ENCODE measurements at places on chromosomes 12 and 14. TPM values are rescaled to one million over a fixed set of nuclear protein-coding genes. Genes with fewer than 3 reads are reported as not detected.
A peak's percentile ranks its signal among the peaks of the same experiment; 100 is the strongest.

Gene C3AR1
- 1.6 TPM for total RNA-seq

Gene ACOT6
- not detected for total RNA-seq

Gene HOXC13
- not detected for total RNA-seq

Gene TAS2R42
- total RNA-seq: not detected

Gene CARMIL3
- 18.8 TPM for total RNA-seq

Gene KRT6C
- not detected for total RNA-seq

Gene KRT6A
- not detected for total RNA-seq

Gene VPS37B
- total RNA-seq: 13.0 TPM

DNA sequence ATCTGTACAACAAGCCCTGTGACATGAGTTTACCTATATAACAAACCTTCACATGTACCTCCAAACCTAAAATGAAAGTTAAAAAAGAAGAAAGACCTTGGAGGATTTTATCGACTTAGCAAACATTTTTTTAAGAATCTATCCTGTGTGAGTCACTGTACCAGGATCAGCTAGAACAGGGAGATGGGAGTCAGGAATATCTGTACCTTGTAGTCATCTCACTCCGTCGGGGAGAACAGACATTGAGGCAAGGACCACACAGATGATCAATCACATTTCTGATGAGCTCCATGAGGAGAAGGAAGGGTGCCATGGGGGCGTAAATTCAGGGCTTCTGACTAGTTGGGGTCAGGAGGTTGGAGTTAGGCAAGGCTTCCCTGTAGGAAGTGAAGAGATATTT, 310.6 kb downstream of the VRK1 start:
- DNase-seq: no peak

GRCh38 chr12:57238854-57239554, 9.5 kb downstream of the SHMT2 start:
- peak; percentile 98 for DNase-seq

DNA sequence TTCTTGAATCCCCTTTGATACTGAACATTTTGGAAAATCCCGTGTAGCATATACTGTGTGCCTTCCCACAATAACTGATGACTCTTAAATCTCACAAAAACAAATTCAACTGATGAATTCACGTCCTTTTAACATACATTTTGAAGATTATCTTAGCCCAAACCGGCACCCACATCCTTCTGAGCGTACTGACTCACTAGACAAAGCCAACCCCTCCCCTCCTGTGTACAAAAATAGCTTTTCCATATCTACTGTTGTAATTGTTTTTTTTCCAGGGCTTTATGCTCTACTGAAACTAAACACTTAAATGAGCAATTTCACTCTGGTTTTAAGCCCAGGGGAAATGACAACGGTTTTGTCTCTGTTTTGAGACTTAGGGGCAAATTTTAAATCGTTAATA, 109.4 kb upstream of the ATF7IP start:
- no peak for DNase-seq

- no peak for DNase-seq
Observed at GRCh38 chr14:102020058-102020971, 55.9 kb downstream of the DYNC1H1 start.

- DNase-seq: no peak
Observed at GRCh38 chr12:2057041-2057794, 4.4 kb downstream of the CACNA1C start.

GRCh38 chr14:69763761-69764510, 3.0 kb upstream of the SRSF5 start:
- DNase-seq: no peak

GRCh38 chr14:32230181-32230580, 27.1 kb upstream of the RNU6-8 start:
- no peak for DNase-seq

DNA sequence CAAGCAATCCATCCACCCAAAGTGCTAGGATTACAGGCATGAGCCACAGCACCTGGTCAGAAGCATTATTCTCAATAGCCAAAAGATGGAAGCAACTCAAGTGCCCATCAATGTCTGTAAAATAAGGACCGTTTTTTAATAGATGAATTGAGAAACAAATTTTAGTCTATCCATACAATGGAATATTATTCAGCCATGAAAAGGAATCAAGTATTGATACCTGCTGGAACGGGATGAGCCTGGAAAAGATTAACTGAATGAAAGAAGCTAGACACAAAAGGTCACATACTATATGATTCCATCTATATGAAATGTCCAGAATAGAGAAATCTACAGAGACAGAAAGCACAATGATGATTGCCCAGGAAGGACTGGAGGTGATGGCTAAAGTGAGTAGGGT, 9.1 kb upstream of the FBXW8 start:
- no peak for DNase-seq

DNA sequence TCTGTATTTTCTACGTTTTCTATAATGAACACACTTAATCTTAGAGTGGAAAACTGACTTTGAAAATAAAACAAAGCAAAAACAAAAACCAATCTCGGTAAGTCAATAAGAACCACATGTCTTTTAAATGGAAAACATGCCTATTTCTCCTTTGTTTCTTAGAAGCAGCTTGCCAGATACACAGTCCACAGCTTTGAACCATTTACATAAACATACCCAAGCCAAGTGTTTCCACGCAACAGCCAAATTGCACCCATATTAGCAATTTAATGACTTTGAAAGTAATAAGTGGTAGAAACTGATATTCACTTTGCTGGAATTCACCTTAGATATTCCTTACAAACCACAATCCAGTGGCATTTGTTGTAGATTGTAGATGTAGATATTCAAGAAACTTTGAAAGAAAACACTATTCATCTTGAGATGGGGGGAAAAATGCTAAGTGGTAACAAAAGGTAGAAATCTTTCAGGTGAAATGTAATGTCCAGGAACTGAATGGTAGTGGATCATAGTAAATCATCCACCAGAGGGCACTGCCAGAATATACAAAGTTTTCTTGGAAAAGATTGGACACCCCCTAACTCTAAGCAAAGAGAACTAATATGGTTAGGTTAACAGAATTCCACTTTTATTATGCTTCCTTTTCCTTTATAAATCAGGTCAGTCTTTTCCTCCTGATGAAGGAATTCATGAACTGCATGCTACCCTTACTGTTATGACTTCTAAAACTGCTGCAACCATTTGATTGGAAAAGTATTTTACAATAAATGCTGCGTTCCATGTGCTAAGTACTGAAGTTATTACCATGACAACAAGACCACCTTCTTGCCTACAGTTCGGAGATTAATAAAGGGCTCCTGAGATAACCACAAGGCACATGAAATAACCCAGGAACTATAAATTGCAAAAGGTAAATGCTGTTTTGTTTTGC, 69.8 kb downstream of the RERG start:
- peak; percentile 16 for DNase-seq

DNA sequence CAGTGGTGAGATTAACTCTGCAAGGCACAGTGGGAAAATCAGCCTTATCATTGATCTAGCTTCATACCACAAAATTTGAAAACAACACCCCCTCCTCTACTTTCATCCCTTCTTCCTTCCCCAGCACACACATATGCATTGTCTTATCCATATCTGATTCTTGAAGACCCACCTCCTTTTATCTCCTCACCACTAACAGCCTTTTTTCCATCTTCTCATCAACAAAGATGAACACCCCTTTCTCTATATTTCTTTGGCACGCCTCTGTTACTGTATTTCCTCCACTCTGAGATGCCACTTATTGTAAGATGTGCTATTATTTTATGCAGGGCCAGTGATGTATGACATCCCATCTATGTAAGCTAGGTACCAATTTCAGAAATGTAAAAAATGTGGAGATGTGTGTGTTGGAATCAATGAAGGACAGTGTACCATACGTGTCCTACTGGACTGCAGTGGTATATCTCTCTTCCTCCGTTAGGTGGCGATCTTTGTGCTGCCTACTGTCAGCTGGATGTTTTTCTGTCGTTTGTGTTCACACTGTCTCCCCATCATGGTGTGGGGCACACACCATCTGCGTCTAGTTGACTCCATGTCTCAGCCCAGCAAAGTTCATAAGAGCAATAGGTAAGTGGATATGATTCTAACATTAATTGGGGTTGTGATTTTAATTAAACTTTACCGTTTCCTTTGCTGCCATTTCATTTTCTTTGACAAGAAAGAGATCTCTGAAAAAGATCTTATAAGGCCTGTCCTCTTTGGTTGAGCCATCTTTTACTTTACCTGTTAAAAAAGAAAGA, 24.0 kb downstream of the CCDC38 start:
- DNase-seq: peak; percentile 25

DNA sequence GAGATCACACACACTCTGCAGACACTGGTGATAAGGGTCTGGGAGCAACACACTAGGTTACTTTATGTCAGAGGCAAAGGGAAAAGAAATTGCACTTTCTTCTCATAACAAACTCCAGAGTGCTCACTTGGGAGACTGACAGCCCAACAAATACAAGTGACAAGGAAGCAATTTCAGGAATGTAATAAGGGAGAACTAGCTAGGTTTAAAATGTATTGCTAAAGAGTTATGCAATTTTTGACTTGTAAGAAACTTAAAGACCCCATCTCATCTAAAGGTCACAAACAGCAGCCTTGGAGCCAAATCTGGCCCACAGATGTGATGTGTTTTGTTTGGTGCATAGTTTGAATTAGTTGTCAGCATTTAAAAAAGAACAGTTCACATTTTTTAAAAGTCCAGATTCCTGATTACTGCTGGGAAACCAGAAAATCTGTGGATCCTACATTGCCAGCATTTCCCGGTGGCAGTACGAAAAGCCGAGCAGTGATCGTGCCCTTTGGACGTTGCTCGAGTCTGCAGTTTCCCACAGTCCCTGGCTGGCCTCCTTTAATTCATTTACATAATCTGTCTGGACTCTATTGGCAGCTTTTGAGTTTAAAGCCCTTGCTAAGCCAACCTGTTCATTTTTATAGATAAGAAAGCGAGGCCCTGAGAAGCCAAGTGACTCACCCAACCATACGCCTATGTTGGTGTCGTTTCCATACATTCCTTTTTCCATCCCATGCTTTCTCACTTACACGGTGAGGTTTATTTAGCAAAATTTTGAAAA, 42.0 kb upstream of the ETV6 start:
- DNase-seq: no peak

DNA sequence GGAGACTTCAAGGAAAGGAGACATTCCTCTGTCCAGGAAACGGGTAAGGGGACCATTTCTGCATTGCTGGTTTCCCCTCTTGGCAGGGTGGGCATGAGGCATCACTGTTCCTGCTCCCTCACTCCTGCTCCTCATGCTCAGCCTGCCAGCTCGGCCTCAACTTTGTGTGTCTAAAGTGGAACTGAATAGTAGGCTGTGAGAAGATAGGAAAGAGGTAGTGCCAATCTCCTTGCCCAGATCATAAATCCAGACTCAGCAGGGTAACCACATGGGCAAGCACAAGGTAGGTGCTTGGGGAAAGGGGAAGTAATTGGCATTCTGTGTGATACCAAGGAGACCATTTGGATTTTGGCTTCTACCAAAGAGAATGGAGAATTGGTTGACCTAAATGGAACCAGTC, 2.6 kb downstream of the LTB4R start:
- DNase-seq: no peak

GRCh38 chr12:72189266-72189665, 82.9 kb upstream of the TRHDE start:
- DNase-seq: no peak

Data from frontal cortex (tissue), 4 donors.